ENCODE measurements at places on chromosomes 4 and X. TPM values are rescaled to one million over a fixed set of nuclear protein-coding genes. Genes with fewer than 3 reads are reported as not detected.

Gene PABPC5
- total RNA-seq = 1.3 TPM

Gene ZNF157
- total RNA-seq = under 0.01 TPM

Gene F9
- not detected for total RNA-seq

Gene DCLK2
- total RNA-seq = 13.0 TPM

Gene SPIN4
- total RNA-seq = 3.9 TPM

Gene TMPRSS11D
- not detected for total RNA-seq

Gene DRP2
- total RNA-seq = 2.6 TPM

Gene NRK
- 4.7 TPM for total RNA-seq

Gene HSFX1
- total RNA-seq = 0.43 TPM

Gene EDA2R
- 8.1 TPM for total RNA-seq

Gene TMEM150C
- total RNA-seq = 0.43 TPM

Gene CFP
- total RNA-seq = 0.32 TPM

Gene SHISA3
- total RNA-seq = not detected

Gene GRIA3
- 8.1 TPM for total RNA-seq

Gene MAEA
- 59.6 TPM for total RNA-seq

Gene TMEM31
- total RNA-seq = 0.32 TPM

Gene CCKAR
- total RNA-seq = 0.43 TPM

Gene DCK
- 18.4 TPM for total RNA-seq

Gene STBD1
- 5.8 TPM for total RNA-seq

Gene CPXCR1
- total RNA-seq = not detected

Gene PTCHD1
- not detected for total RNA-seq

Gene SLC9B1
- 0.43 TPM for total RNA-seq

Gene GLRA2
- total RNA-seq = not detected

Gene FNIP2
- total RNA-seq = 43.5 TPM

Gene SATL1
- total RNA-seq = not detected

Gene ASB11
- total RNA-seq = not detected

Gene PCDH19
- 0.32 TPM for total RNA-seq

Gene CCNA2
- 54.0 TPM for total RNA-seq

Gene SOX3
- not detected for total RNA-seq

Gene ASIC5
- total RNA-seq = not detected

Gene GAB3
- 0.64 TPM for total RNA-seq

Gene STPG2
- 0.32 TPM for total RNA-seq

Gene RAB9B
- 0.64 TPM for total RNA-seq
